ENCODE measurements at places on chromosomes 12 and 14. TPM values are rescaled to one million over a fixed set of nuclear protein-coding genes. Genes with fewer than 3 reads are reported as not detected.

- DNase-seq, result no peak
- H3K4me1 ChIP-seq, result no peaks in the 10 kb centered on the region
- no peak overlapping the region for H3K4me3 ChIP-seq
- no peaks in the 10 kb centered on the region for H3K36me3 ChIP-seq
Observed at GRCh38 chr12:114760151-114760877, 76.3 kb upstream of the TBX3 start.

- no peak overlapping the region for H3K4me3 ChIP-seq
- H3K27me3 ChIP-seq, result no peaks in the 10 kb centered on the region
- no peak for DNase-seq
- H3K4me1 ChIP-seq, result no peaks in the 10 kb centered on the region
Observed at GRCh38 chr12:5899675-5900074, 45.4 kb downstream of the ANO2 start.

The STXBP6 gene
- total RNA-seq, result 12.4 TPM

The GARIN6 gene
- 1.1 TPM for total RNA-seq

DNA sequence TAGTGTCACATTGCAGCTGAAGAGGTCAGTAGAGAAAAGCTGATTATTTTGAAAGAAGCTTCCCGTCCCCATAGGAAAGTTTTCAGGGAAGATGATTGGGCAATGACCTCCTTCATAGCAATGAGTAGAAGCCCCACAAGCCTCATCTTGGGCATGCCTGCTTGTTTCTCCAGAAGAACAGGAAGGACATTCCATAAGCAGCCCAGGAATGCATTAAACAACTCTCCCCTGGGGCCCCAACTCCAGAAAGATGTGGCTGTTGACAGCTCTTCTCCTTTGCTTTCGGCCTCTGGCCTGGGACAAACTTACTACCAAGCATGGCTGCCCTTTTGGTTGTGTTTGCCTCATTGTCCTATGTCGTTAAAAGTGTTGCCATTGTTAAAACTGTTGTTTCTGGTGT is 5.7 kb upstream of the VDR start:
- H3K27me3 ChIP-seq, result no peaks in the 10 kb centered on the region
- H3K4me1 ChIP-seq, result no peaks in the 10 kb centered on the region
- H3K4me3 ChIP-seq, result no peak overlapping the region
- no peak overlapping the region for H3K27ac ChIP-seq

The AKAP5 gene
- 0.82 TPM for total RNA-seq

The BCL2L14 gene
- 6.0 TPM for total RNA-seq

- H3K27ac ChIP-seq, result no peak overlapping the region
- no peak overlapping the region for H3K4me3 ChIP-seq
- DNase-seq, result no peak
- no peaks in the 10 kb centered on the region for H3K36me3 ChIP-seq
- no peaks in the 10 kb centered on the region for H3K4me1 ChIP-seq
- H3K27me3 ChIP-seq, result no peaks in the 10 kb centered on the region
Observed at GRCh38 chr14:51846631-51847488, 13.6 kb upstream of the GNG2 start.

The EML5 gene
- total RNA-seq, result 8.3 TPM

GRCh38 chr14:78701246-78701645 is 531.1 kb downstream of the NRXN3 start:
- no peak overlapping the region for H3K27ac ChIP-seq
- no peaks in the 10 kb centered on the region for H3K36me3 ChIP-seq
- no peaks in the 10 kb centered on the region for H3K27me3 ChIP-seq
- H3K4me3 ChIP-seq, result no peak overlapping the region
- DNase-seq, result no peak

DNA sequence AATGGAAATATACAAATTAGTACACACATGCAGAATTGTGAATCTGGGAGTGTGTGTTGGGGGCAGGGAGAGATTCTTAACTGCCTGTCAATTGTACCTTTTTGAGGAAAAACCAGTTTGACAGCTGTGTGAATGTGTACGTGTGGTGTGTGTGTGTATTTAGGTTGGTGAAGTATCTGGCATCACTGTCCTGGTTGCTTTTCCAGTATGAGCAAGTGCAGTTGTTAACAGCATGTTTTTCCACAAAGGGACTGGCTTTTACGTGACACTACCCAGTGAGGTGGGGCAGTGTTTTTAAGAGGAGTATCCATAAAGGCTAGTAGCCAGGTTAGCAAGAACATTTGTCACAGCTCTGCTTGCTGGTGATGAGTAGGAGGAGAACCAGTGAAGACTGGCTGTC is 56.1 kb downstream of the DAAM1 start:
- peak; percentile 68 for DNase-seq
- no peak overlapping the region for H3K4me3 ChIP-seq
- no peak overlapping the region for H3K27ac ChIP-seq
- no peaks in the 10 kb centered on the region for H3K36me3 ChIP-seq
- H3K4me1 ChIP-seq, result no peaks in the 10 kb centered on the region

The RTL1 gene
- 0.80 TPM for total RNA-seq

- no peak overlapping the region for H3K27ac ChIP-seq
- no peaks in the 10 kb centered on the region for H3K36me3 ChIP-seq
- no peak overlapping the region for H3K4me3 ChIP-seq
- no peak for DNase-seq
- no peaks in the 10 kb centered on the region for H3K27me3 ChIP-seq
Observed at GRCh38 chr14:101467181-101467926, 93.9 kb upstream of the DIO3 start.

DNA sequence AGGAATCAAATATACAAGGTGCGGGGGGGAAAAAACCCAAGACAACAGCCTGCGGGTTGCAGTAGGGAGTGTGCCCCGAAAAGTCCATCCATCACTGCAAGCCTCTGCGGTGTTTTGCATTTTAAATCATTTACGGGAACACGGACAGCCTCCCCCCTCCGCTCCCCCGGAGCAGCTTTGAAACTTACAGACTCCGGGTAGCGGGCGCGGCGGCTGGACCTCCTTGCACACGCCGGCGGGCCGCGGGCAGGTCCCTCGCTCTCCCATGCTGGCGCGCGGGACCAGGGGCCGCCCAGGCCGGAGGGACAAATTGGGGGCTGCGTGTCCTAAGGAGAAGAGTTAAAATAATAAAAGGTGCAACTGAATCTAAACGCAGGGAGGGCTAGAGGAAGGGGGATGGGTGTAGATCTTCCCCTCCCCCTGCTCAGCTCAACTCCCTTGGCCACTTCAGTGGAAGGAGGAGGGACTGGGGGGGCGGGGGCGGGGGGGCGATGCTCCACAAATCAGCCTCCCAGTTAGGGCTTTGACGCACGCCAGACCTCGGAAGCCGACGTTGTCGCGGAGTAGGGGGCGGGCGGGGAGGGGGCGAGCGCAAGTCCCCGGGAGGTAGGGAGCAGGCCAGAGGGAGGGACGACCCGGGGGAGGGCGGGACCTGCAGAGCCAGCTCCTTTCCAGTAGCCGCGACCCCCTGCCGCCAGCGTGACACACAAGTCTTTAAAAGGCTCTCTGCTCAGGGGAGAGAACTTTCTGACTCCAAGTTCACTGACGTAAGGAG is at the start of gene KCNJ8:
KCNJ8 (minus strand) TSS at position 349 of the 775 bp plus-strand sequence. CDS start 1,090 bp downstream, outside the sequence.
- peak within 1 kb of the TSS; percentile 42 for H3K4me3 ChIP-seq
- no peaks in the 10 kb centered on the region for H3K36me3 ChIP-seq
- DNase-seq, result peak; percentile 14
- peak within 1 kb of the TSS; percentile 76 for H3K27ac ChIP-seq

- H3K4me1 ChIP-seq, result peaks cover 3% of the 10 kb centered on the region
- H3K27me3 ChIP-seq, result no peaks in the 10 kb centered on the region
- no peak overlapping the region for H3K4me3 ChIP-seq
- no peak for DNase-seq
Observed at GRCh38 chr12:57173089-57173488, 25.7 kb upstream of the LRP1-AS start.

DNA sequence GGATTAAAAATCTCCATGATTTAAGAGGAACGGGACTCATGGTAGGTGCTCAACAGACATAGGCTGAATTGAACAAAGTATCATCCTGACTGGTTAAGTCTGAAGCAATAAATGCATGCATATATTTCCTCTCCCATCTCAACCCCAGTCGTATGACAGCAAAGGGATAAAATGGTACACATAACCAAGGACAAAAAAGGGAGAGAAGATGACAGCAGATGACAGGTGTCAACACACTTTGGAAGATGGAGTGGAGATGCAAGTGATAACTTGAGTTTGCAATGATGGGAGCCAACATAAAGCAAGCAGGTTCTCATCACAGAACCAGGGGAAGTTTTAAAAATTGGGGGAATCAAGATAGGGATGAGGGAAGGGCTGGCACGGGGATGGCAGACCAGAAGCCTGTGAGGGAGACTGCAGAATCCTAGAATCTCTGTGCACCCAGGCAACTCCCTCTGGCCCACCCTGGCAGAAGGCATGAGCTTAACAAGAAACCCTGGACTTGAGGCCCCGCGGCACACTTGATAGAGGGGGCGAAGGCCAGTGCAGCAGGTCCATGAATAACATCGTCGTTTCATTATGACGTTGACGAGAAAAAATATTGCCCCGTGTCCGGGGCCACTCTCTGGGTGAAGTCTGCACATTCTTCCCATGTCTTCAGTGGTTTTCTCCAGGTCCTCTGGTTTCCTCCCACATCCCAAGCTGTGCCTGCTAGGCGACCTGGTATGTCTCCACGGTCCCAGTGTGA is 5.0 kb downstream of the C1RL start:
- H3K27ac ChIP-seq, result no peak overlapping the region
- H3K27me3 ChIP-seq, result no peaks in the 10 kb centered on the region
- no peaks in the 10 kb centered on the region for H3K4me1 ChIP-seq
- H3K4me3 ChIP-seq, result no peak overlapping the region

The GLIPR1L2 gene
- total RNA-seq, result 1.8 TPM

DNA sequence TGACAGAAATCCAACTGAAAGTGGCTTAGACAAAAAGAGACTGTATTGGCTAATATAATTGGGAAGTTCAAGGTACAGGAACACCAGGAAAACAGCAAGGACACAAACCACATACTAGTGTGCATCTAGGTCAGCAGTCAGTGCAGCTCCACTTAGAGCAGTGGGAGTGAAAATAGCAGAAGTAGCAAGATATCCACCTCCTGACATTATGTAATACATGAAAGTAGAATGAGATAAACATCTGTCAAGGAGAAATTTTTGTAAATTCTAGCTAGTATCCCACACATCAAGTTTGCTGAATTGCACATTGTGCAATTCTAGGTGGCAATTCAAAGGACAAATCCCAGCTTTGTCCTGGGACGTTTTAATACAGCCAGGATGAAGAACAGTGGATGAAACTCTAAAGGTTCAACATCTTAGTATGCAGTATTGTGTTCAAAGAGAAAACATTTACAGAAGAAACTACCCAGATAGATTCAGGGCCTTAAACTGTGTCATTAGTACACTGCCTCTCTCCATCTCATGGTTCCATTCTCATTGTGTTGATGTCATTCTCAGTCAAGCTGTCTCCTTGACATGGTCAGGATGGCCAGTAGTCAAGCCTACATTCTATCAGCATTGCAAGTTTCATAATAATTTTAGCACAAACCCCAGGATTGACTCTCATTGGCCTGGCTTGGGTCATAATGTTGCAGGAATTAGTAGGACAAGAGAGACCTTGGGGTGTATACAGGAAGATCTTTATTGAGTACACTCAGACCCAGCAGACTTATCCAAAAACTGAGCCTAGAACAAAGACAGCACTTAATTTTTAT is 56.8 kb downstream of the SDR9C7 start:
- peaks cover 3% of the 10 kb centered on the region for H3K4me1 ChIP-seq
- H3K27me3 ChIP-seq, result no peaks in the 10 kb centered on the region
- no peak overlapping the region for H3K27ac ChIP-seq
- no peak for DNase-seq

GRCh38 chr12:31021809-31022494 is 51.7 kb upstream of the DDX11 start:
- no peaks in the 10 kb centered on the region for H3K4me1 ChIP-seq
- no peaks in the 10 kb centered on the region for H3K36me3 ChIP-seq
- H3K27ac ChIP-seq, result no peak overlapping the region
- no peak overlapping the region for H3K4me3 ChIP-seq
- no peak for DNase-seq

The SERPINA10 gene
- not detected for total RNA-seq

DNA sequence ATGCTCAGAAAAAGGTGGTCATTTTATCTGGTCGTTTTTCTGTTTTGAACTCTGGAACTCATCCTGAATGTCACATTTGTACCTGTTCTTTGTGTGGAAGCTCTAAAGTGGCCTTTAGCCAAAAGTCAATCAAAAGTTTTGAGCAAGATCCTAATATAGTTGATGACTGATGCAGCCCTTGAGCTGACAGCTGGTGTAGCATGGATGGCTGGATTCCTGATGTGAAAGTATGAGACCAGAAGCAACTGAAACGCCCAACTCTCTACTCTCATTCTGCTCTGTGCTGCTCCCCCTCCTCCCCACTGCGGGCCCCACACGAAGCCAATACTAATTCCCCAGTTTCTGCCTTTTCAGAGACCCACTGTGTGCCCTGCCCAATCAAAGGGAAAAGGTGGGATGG is 10.3 kb upstream of the MYH7 start:
- H3K4me3 ChIP-seq, result no peak overlapping the region
- no peaks in the 10 kb centered on the region for H3K27me3 ChIP-seq
- H3K27ac ChIP-seq, result no peak overlapping the region
- no peak for DNase-seq
- no peaks in the 10 kb centered on the region for H3K36me3 ChIP-seq
- H3K4me1 ChIP-seq, result no peaks in the 10 kb centered on the region

The PRIMA1 gene
- total RNA-seq, result 9.8 TPM

The CIT gene
- total RNA-seq, result 2.6 TPM

DNA sequence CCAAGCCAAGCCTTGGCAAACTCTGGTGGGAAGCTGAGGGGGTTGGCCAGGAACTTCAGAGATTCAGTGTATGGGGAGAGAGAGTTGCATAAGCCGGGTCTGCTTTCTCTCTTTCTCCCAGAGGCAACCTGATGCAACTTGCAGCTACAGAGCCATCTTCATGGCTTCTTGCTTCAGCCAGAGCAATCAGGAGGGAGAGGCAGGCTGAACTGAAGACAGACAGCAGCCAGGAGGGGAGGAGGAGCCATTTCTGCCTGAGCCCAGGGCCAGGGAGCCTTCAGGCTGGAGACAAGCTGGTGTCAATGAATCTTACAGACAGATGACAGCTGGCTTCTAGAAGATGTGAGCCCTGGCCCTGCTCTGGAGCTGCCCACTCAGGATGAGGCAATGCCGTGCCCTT is 18.7 kb downstream of the NPC2 start:
- DNase-seq, result no peak
- H3K4me3 ChIP-seq, result no peak overlapping the region
- H3K27ac ChIP-seq, result no peak overlapping the region

The ZNF384 gene
- 42.9 TPM for total RNA-seq

- DNase-seq, result no peak
- no peak overlapping the region for H3K4me3 ChIP-seq
- no peaks in the 10 kb centered on the region for H3K36me3 ChIP-seq
Observed at GRCh38 chr12:92926549-92926948, 2.5 kb downstream of the EEA1 start.
